Activated T-cell treated with anti-CD3 and anti-CD28 coated beads, Interleukin-2, amount 50 U/mL, for 72 hours (primary cell): ENCODE measurements at places on chromosomes 5 and 9. TPM values are rescaled to one million over a fixed set of nuclear protein-coding genes. Genes with fewer than 3 reads are reported as not detected.
A peak's percentile ranks its signal among the peaks of the same experiment; 100 is the strongest.

GRCh38 chr5:14270209-14270702 lies 127.1 kb downstream of the TRIO start:
- peak; percentile 10 for DNase-seq

GRCh38 chr5:6757414-6757969 lies 44.3 kb downstream of the TENT4A start:
- DNase-seq: no peak

DNA sequence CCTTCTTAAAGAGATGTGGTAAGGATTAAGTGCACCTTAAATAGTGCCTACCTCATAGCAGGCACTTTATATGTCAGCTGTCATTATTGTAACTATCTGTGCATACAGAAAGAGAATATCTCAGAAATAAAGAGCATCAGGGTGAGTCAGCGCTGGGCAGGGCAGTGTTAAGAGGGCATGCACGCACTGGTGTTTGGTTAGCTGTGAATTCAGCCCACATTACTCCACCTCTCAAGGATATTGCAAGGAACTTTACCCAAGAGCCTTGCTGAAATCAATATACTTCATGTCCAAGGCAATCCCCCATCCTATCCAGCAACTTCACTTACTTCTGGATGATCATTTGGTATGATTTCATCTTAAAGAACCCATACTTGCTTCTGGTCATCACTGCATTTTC lies 300.9 kb downstream of the NTRK2 start:
- DNase-seq: no peak

The TEX48 gene
- total RNA-seq: 1.4 TPM

The SHISAL2B gene
- total RNA-seq: not detected

The IL33 gene
- total RNA-seq: not detected

The C9orf72 gene
- total RNA-seq: 11.5 TPM
